ENCODE measurements at places on chromosomes 7 and 10.

- peak; percentile 65 for DNase-seq
Measured at GRCh38 chr7:150356265-150356897, 12.2 kb upstream of the REPIN1 start.

DNA sequence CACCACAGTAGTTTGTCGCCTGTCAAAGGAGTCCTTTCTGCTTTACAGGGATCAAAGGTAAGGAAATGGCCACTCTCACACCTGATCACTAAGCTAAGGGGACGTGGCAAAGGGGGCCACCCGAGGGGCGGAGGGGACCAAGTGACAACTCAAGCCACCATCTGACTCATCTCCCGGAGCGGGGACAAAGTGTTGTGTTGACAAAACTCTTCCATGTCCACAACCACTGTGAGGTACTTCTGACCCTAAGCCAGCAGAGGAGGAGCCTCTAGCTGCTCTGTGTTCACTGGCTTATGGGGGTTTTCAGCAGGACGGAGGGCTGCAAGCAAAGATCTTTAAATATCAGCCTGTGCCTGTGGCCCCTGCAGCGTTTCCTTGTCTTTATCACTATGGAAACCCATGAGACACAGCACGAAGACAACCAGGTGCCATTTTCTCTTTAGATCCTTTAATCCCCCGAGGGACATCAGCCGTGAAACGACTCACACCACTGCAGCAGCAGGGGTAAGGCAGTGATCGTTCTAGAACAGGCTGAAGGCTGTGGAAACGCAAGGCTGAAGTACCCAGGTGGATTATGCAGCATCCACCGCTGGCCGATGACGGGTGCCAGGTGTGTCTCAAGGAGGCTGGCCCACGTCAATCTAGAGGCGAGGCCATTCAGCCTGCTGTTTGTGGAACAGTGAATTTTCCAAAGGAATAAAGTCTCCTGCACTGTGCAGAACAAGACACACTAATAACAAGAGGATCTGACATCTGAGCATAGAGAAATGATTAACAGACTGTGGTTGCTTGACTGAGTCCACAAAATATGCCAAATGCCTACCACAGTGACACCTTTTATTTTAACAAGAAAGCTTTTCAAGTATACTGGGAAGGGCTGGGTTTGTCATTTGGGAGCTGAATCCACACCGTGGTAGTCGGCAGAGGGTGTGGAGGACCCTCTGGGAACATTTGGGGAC lies 26.6 kb upstream of the DDC start:
- DNase-seq: no peak

DNA sequence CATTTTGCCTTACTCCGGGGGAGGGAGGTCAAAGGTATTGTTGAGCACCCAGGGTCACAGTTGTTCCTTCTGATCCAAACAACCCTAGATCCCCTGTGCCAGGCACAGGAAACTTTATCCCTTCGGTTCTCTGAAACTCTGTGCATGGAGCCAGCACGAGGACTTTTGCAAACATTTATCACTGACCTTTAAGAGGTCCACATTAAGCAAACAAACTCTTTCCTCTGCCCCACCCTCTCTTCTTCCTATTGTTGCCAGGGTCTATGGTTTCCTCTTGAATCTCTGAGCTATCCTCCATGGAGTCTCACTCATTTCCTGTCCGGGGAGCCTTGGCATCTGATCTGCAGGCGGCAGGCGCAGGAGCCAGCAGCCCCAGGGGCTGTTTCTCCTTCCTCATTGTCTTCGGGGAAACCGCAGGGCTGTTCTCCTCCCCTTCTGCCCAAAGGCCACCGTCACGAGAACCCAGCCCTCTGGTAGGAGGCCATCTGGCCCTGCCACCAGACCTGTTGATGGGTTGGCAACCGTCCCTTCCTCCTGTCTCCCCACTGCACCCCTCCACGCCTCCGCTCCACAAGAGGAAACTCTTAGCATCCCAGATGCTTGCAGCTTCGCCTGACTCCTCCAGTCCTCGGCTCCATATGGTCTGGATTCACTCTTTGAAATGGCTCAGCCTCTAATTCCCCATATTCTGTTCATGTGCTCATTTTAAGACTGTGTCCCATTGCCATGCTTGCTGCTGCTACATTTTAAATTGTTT lies 327.3 kb upstream of the NRP1 start:
- DNase-seq: peak; percentile 21

DNA sequence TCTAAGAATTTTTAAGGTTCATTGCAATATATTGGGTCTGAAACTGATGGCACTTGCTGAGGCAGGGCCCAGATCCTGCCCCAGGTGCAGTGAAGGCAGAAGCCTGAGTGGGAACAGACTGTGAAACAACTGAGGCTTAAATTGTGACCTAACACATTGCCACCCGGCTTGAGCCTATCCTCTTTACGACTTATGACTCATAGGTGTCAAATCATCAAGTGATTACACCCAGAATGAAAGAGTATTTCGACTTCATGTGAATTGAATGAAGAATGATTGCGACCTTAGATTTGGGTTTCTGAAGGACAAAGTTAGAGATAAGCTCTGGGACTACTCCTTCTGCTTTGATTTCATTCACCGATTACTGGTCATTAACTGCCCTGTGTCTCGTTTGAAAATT lies 200.9 kb downstream of the CREB5 start:
- DNase-seq: no peak

GRCh38 chr10:86711513-86712316 lies 43.4 kb downstream of the LDB3 start:
- DNase-seq: peak; percentile 67

- DNase-seq: no peak
Measured at GRCh38 chr7:30117896-30118295, 16.9 kb upstream of the MTURN start.

- peak; percentile 29 for DNase-seq
Measured at GRCh38 chr7:69749994-69750393, 151.7 kb downstream of the AUTS2 start.

GRCh38 chr7:30412782-30413504 lies 65.6 kb downstream of the NOD1 start:
- peak; percentile 71 for DNase-seq

- no peak for DNase-seq
Measured at GRCh38 chr10:92203919-92204623, 86.8 kb downstream of the CPEB3 start.

DNA sequence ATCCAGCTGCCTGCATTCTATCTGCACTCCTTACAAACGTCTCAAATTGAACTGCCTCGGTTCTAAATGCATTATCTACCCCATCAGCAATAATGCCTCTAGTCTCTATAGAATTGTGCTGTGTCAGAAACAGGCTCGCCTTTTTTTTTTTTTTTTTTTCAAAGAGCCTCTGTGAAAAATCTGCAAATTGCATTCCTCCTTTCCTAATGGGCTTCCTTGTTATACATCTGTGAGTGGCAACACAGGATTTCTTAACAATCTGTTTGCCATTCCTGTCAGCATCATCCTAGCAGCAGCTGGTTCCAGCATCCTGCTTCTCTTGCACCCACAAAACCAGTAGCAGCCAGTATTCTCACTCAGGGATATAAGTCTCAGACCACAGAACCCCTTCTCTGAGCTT lies 413.5 kb upstream of the SEMA3D start:
- DNase-seq: no peak

DNA sequence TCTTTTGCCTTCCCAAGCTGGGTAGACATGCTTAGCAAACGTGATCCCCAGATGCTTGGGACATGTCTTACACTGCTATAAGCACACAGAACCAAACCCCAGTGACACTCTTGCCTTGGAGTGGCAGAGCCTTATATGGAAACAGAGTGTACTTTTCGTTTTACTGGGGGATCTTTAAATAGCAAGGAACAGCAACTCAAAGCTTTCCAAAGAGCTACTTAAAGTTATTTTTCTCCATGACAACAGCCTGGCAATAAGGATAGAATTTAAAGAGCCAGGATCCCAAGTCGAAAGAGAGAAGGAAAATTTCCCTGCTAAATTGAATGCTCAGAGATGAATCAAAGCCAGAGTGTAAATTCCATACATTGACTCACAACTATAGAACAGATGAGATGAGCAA lies 67.8 kb downstream of the ZNF365 start:
- DNase-seq: no peak

- no peak for DNase-seq
Measured at GRCh38 chr10:30500963-30501504, 67.0 kb downstream of the MAP3K8 start.
